CD8-positive, alpha-beta memory T cell (primary cell): ENCODE measurements at places on chromosomes 16 and 17. TPM values are rescaled to one million over a fixed set of nuclear protein-coding genes. Genes with fewer than 3 reads are reported as not detected.

DNA sequence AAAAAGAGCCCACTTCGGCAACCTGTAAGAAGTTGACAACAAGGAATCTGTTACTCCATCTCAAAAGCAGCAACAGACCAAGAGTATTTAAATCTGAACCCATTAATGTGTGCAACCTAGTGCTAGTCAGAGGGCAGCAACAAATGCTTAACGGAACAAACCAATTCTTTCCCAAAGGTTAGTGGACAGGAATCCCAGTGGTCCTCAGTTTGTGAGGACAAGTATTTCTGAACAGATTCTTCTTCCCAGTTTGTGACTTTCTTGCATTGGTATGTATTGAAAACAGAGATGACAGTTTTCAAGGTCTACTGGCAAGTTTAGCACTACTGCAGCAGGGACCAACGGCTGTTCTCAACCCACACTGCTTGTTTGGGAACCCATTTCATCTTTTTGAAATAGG lies 2.9 kb downstream of the RPL26 start:
- peaks cover 40% of the 10 kb centered on the region for H3K36me3 ChIP-seq
- no peak for DNase-seq
- H3K4me1 ChIP-seq, result peaks cover 55% of the 10 kb centered on the region
- H3K27me3 ChIP-seq, result no peaks in the 10 kb centered on the region
- H3K4me3 ChIP-seq, result no peak overlapping the region
- no peak overlapping the region for H3K27ac ChIP-seq

GRCh38 chr17:80881306-80881705 lies 110.3 kb upstream of the CHMP6 start:
- peaks cover 22% of the 10 kb centered on the region for H3K36me3 ChIP-seq
- H3K27ac ChIP-seq, result no peak overlapping the region
- no peak overlapping the region for H3K4me3 ChIP-seq
- peak; percentile 33 for DNase-seq
- H3K27me3 ChIP-seq, result no peaks in the 10 kb centered on the region

- H3K27ac ChIP-seq, result no peak overlapping the region
- H3K4me3 ChIP-seq, result no peak overlapping the region
- no peaks in the 10 kb centered on the region for H3K27me3 ChIP-seq
- no peaks in the 10 kb centered on the region for H3K4me1 ChIP-seq
- DNase-seq, result no peak
- no peaks in the 10 kb centered on the region for H3K36me3 ChIP-seq
These were observed 8.6 kb downstream of the KRTAP29-1 start for GRCh38 chr17:41294016-41294415.

DNA sequence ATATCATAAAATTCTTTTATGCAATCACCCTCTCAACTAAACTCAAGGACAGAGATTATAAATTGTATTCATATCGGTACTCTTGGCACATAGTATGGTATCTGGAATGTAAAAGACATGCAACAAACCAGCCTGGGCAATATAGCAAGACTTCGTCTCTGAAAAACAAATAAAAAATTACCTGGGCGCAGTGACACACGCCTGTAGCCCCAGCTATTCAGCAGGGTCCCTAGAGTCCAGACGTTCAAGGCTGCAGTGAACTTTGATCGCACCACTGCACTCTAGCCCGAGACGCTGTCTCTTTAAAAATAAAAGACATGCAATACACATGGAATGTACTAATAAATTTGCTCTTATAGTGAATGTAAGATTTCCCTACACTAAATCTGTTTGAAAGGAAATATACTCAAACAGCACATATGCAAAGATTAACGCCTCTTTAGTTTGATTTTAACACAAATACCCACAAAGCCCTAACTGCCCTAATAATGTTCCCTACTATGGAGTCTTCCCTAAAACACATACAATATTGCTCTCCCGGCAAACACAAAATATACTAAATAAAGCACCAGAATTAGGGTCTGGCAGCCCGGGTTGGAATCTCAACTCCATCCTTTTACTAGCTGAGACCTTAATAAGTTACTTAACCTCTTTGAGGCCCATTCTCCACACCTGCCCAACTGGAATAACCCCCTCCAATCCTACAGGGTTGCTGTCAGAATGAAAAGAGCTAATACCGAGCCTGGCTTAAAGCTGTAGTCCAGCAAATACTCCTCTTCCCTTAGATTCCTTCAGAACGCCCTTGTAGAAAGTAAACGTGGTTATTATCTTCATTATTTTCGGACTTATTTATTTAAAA lies 1.2 kb downstream of the ABCA5 start:
- peak overlapping the region; percentile 65 for H3K27ac ChIP-seq
- H3K27me3 ChIP-seq, result no peaks in the 10 kb centered on the region
- no peak for DNase-seq
- peak overlapping the region; percentile 87 for H3K4me3 ChIP-seq
- H3K36me3 ChIP-seq, result no peaks in the 10 kb centered on the region

GRCh38 chr17:41895617-41896016 lies 23.1 kb downstream of the ACLY start:
- H3K27me3 ChIP-seq, result no peaks in the 10 kb centered on the region
- H3K4me3 ChIP-seq, result no peak overlapping the region
- H3K36me3 ChIP-seq, result peaks cover 41% of the 10 kb centered on the region

GRCh38 chr17:18966831-18967624 lies 15.1 kb downstream of the SLC5A10 start:
- H3K36me3 ChIP-seq, result no peaks in the 10 kb centered on the region
- DNase-seq, result no peak
- H3K4me3 ChIP-seq, result no peak overlapping the region

DNA sequence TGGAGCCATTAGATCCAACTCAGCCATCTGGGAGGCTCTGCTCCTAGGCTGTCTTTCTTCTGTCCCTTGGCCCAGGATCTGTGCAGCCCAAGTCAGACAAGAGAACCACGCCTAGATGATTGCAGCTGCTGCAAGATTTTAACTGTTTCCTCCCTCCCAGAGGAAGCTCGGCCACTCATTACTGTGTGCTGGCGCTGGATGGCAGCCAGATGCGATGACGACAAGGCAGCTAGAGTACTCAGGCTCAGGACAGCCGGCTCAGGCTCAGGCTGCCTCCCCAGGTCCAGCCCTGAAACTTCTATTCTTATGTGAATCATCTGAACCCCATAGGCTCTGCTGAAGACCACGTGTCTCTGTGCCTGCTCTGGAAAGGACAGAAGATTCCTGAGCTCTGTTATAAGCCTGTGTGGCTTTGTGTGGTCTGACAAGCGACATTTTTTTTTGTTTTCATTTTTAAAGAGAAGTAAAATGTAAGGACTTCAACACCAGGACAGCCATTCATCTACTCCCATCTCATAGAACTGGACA lies 32.1 kb upstream of the FBXW10B start:
- no peak overlapping the region for H3K27ac ChIP-seq
- no peaks in the 10 kb centered on the region for H3K36me3 ChIP-seq
- H3K27me3 ChIP-seq, result no peaks in the 10 kb centered on the region
- no peak overlapping the region for H3K4me3 ChIP-seq
- no peak for DNase-seq

CFAP97D1 gene
- total RNA-seq, result not detected

FAM117A gene
- total RNA-seq, result 21.8 TPM

CDH3 gene
- total RNA-seq, result not detected
